ENCODE measurements at places on chromosomes 2 and 18.

- DNase-seq = no peak
Measured at GRCh38 chr18:4704781-4705180, 249.7 kb upstream of the DLGAP1 start.

GRCh38 chr2:111030945-111031344 is 89.8 kb upstream of the BCL2L11 start:
- no peak for DNase-seq

DNA sequence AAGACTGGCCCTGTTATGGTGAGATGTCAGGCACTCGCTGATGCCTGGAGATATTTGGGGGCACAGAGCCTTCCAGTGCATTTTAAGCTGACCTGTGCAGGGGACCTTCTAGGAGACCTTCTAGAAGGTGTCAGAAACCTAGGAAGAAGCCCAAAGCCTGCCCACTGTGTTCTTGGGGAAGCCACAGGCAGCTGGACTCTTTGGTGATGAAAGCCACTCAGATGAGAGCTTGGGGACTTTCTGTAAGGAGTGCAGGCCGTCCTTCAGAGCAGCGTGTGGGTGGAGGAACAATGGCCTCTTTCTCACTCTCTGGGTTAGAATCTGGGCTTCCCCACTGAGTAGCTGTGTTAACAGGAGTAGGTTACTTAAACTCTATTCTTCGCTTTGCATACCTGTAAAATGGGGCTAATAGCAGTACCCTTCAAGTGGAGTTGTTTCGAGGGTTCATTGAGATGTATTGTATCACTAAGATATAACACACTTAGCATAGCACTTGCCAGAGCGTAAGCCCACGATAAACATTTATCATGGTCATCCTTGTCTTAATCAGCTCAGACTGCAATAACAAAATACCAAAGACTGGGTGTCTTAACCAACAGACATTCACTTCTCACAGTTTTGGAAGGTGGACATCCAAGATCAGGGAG is 322.3 kb upstream of the EPAS1 start:
- no peak for DNase-seq

DNA sequence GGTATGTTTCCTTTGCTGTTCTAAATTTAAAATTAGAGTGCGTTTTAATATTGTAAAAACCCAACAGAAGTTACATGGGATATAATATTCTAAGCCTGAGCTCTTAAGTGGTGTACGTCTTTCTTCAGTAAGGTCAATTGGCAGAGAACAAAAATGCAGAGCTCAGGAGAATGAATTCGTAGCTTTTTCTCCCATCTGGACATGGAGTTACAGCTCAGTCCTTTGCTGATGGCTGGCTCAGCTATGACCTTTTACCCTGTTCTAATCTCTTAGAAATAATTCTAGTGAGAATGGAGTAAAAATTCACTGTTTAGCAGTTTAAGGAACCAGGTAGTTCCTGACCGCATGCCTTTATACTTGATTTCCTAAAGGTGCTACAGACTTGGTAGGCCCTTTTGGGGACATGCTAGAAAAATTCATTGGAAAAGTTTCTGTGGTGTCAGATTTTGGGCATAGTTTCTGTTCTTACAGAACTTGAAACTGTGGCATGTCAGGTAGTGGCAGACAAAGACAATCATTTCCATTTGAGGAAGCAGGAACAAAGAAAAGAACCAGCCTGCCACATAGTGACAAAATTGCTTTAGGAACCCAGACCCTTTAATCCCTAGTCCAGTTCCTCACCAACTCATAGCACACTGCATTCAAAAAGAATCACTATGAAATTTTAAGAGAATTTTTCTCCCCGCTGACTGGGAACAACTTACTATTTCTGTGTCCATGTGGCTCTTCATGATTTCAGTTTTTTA is 566.8 kb upstream of the ZNF804A start:
- no peak for DNase-seq

DNA sequence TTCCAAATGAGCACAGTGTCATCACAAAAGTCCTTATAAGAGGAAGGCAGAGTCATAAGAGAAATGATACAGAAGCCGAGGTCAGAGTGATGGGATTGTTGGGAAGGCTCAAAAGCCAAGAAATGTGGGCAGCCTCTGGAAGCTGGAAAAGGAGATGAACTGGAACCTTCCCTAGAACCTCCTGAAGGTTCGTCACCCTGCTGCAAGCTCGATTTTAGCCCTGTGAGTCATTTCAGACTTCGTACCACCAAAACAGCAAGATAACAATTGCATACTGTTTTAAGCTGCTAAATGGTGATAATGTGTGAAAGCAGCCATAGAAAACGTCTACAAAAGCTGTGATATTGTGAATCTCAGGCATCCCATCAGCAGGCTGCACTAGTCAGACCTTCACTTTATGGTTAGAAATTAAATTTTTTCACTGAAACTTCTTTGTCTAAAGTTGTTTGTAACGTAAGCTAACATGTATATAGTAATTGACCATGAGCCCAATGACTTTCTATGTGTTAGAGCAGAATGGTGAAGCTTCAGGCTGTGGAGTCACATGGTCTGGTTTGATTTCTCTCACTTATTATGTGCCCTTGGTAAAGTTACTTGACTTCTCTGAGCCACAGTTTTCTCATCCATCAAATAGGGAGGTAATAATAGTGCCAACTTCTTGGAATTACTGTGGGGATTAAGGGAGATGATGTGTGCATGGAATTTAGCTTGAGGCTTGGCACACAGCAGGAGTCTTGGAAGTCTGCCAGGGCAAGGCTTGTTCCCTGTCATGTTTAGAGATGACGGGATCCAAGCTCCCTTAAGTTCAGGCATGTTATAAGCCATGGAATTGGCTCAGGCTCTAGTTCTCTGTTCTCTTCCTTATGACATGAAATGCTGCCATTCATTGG is 132.0 kb upstream of the CCDC195 start:
- peak; percentile 66 for DNase-seq

DNA sequence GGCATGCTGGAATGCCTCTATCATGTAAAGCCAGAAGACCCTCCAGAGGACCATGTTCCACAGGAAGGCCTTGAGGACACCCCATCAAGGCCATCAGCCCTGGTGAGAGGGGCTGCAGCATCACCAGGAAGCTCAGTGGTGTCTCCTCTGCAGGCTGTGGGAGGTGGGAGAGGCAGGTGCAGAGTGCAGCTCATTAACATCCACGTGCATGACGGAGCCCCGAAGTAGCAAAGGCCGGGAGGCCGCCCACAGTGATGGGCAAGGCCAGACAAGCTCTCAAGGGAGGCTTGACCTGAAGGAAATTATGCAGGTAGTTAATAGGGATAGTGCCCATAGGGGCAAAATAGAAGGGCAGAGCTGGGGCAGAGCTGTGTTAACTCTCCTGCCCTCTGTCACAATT is 30.3 kb upstream of the SMCHD1 start:
- no peak for DNase-seq
